Sigmoid colon (tissue), 7 donors: ENCODE measurements at places on chromosomes 2 and 18. TPM values are rescaled to one million over a fixed set of nuclear protein-coding genes. Genes with fewer than 3 reads are reported as not detected.

DNA sequence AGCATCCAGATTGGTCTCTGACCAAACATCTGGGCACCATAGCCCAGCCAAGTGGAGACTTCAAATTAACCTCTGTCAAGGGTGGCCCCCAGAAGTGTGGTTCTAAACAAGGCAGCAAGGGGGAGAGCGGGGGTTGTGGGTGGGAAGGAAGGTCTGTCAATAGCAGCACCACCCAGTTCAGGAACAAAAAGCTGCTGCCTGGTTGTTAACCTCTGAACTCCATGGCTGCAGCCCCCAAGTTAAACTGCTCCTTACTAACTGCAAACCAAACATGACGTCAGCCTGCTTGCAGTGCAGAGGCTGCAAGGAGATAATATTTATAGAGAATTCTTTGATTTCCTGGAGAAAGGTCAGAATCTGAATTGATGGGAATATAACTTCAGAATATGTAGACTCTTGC, 76.5 kb downstream of the ARL4C start:
- no peak for DNase-seq

- no peak for DNase-seq
Observed at GRCh38 chr18:76850112-76850511, 27.8 kb downstream of the ZNF236 start.

DNA sequence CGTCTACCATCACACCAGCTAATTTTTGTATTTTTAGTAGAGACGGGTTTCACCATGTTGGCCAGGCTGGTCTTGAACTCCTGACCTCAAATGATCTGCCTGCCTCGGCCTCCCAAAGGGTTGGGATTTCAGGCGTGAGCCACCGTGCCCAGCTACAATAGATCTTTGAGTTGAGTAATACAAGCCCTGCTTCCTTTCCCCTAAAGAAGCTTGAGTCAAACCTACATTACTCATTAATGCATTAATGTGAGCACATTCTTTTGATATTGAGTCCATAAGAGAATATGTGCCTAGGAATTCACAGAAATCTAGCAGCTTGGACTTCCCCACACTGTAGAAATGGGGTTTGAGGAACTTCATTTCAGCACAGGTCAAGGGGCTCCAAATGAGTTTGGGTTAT, 39.6 kb downstream of the PSMG2 start:
- no peak for DNase-seq

DNA sequence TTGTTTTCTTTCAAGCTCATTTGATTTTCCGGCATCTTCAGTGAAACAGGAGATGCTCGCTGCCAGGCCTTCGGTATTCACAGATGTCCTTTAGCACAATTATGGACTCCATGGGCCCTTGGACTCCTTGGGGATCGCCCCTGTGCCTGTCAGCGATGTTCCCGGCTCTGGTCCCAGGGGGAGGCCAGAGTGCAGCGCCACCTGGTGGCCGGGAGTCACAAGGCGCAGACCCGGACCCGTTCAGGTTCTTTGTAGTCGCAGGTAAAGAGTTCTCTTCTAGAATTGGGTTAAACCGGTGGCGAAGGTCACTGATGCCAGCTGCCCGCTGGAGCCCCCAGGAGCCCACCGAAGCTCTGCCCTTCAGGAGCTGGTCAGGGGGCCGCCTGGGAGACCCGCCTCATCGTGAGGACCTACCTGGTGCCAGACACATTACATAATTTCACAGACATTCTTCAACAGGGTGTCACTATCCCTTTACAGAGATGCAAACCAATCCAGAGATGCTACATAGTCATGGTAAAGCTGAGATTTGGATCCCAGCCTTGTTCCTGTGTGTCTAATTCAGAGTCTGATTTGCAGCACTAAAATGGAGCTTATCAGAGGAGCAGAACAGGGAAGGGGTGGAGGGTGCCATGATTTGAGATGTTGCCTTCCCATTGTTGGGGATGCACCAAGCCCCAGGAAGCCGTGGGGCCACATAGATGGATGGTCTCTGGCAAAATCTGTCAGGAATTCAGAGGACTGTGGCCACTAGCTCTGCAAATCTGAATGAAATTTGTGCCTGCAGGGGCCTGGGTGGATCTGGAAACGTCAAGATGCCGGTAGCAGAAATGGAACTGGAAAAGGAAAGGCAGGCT, 6.0 kb upstream of the INPP5D start:
- peak; percentile 68 for DNase-seq

- DNase-seq, result no peak
Observed at GRCh38 chr2:142682528-142682927, 194.9 kb upstream of the KYNU start.

DNA sequence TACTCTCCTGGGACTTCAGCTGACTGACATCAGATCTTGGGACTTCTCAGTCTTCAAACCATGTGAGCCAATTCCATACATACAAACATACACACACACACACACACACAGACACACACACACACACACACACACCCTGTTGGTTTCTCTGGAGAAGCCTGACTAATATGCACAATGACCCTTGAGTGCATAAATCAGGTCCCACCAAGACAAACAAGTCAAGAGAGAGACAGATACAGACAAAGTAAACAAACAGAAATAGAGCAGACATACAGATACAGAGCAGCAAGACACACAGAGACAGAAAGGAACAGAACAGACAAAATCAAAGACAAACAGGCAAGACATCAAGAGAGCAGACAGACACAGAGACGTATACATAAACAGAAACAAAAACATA, 43.8 kb upstream of the DDX18 start:
- no peak for DNase-seq

DNA sequence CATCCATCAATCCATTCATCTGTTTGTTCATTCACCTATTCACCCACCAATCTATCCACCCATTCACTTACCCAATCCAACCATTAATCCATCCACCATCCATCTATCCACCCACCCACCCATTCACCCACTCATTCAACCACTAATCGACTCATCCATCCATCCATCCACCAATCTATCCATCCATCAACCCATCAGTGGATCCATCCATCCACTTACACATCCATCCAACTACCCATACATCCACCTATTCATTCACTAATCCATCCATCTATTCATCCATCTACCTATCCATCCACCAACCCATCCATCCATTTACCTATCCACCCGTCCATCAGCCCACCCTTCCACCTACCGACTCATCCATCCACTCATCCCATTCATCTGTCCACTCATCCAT, 11.3 kb downstream of the MYO7B start:
- DNase-seq, result no peak

- no peak for DNase-seq
Observed at GRCh38 chr2:34736482-34736881, 1137.4 kb upstream of the FAM98A start.

DNA sequence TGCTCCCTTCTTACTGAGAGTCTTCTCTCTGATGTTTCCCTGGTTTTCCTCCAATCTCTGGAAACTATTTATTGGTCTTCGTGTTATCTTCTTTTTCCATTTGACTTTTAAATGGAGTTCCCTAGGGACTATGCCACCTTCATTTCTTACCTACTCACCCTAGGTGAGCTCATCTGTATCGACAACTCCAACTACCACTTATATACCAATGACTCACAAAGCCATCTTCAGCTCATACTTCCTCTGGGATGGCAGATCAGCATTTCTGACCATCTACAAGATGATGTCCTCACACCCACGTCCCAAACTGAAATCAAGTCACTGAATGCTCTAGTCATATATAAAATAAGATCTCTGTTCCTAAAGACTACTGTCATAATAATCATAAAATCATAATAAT, 40.6 kb downstream of the CFAP210 start:
- no peak for DNase-seq

- peak; percentile 94 for DNase-seq
Observed at GRCh38 chr2:205706769-205707381, 24.6 kb downstream of the NRP2 start.

GRCh38 chr2:9205486-9205885, 1.1 kb upstream of the ASAP2 start:
- no peak for DNase-seq

DNA sequence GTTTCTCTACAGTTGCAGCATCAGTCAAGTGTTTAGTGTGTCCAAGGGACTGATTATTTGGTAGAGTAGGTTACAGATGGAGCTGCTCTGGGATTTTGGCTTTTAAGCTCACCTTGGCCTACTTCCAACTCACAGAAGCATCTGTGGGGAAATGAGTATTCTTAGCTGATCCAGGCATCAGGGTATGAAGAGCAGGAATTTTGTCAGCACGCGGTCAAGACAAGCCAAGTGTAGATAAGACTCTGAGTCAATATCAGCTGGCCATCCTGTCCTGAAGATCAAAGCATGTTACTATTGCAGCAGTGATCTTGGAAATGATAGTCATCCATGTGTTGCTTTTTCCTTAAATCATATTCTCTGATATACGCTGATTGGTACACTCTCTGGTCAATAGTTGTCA, 24.4 kb downstream of the SERPINB4 start:
- DNase-seq, result no peak

- no peak for DNase-seq
Observed at GRCh38 chr2:152022090-152022489, 76.8 kb downstream of the CACNB4 start.

DNA sequence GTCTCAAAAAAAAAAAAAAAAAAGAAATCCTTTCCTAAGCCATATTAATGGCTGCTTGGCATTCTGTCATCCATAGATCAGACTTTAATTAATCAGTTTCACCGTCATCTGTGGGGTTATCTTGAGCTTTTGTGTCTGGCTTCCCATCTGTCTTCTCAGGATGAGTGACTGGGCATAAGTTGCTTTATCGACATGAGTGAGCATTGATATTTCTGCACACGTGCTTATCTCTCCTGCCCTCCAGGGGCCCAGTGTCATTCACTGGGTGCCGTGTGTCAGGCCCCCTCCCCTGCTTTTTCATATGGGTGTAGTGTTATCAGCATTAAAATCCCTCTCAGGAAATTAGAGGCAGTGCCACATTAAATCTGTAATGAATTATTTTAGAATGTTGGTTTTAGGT, 65.6 kb downstream of the SH3BP4 start:
- no peak for DNase-seq

DNA sequence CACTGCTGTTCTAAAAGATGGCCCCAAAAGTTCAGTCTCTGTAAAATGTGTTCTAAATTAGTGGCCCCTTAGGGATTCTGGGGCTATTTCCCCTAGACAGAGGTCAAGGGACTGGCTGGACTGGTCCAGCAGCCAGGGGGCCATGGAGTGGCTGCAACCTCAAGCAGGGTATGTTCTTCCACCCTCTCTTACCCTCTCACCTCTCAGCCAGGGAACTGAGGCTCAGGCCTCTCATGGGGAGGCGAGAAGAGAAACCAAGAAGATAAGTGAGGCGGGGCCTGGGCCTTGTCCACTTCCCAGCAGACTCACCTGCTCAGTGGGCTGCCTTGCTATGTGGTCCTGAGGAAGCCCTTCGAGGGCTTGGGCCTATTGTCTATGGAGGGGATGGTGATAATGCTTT, 339.7 kb downstream of the MYCN start:
- no peak for DNase-seq

- DNase-seq, result no peak
Observed at GRCh38 chr2:28279371-28279770, 113.3 kb upstream of the FOSL2 start.

DNA sequence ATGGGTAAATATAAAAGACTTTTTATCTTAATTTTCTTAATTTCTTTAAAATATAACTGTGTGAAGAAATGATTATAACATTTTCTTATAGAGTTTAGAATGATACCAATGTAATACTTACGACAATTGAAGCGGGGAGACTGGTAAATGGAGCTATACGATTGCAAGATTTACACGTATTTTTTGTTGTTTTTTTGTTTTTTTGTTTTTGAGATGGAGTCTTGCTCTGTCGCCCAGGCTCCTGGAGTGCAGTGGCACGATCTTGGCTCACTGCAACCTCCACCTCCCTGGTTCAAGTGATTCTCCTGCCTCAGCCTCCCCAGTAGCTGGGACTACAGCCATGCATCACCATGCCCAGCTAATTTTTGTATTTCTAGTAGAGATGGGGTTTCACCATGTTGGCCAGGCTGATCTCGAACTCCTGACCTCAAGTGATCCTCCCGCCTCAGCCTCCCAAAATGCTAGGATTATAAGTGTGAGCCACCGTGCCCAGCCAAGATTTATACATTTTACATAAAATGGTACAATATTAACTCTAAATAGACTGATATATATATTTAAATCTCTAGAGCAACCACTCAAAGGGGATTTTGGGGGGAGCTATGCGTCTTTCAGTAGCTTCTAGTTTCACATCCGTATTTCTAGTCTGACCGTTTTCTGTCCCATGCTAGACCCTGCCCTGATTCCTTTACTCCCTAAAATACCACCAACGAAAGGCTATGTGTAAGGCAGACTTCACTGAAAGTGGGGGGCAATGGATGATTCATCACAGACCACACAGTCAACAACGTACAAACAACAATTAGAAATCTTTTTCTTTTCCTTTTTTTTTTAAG, 28.2 kb upstream of the ATG16L1 start:
- no peak for DNase-seq

DNA sequence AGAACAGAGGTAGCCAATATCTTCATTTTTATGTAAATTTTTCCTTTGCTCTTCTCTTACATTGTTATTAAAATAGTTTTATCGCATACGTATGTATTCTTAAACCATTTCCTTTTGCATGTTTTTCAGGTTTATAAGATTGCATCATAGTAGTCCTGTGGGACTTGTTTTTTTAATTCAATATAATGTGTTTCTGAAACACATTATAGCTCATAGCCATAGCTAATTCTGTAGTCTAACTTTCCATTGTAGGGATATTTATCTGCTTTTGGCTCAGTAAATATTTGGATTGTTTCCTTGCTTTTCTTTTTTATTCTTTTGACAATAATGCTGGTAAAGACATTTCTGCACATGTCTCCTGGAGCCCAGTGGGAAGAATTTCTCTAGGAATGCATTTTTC, 484.3 kb downstream of the PTPRM start:
- no peak for DNase-seq

DNA sequence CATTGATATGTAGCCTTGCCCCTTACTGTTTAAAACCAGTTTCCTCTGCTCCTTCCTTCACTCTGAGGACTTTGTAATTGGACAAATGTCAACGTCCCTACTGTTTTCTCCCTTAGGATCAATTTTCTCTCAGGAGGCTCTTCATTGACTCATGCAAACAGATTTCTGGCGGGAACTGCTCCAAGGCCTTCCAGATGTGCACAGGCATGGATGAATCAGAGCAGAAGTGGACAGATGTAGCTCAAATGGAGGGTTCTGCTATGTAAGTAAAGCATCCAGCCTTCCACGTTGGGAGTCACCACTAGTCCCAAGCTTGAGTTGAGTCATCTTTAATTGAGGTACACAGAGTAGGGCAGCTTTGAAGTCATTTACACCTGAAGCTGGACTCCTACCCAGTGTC, 34.1 kb upstream of the ZDBF2 start:
- DNase-seq, result no peak

- no peak for DNase-seq
Observed at GRCh38 chr2:173355866-173356508, 1.3 kb downstream of the CDCA7 start.

- DNase-seq, result no peak
Observed at GRCh38 chr18:23243178-23243577, 107.9 kb downstream of the CABLES1 start.

GRCh38 chr2:43274055-43274454, 47.6 kb upstream of the ZFP36L2 start:
- no peak for DNase-seq

GRCh38 chr2:172596776-172597175, 40.9 kb downstream of the PDK1 start:
- no peak for DNase-seq

Gene GNAL
- polyA plus RNA-seq, result 3.4 TPM

Gene HJURP
- 9.0 TPM for polyA plus RNA-seq

Gene MALL
- 183 TPM for polyA plus RNA-seq

Gene GALM
- polyA plus RNA-seq, result 41.4 TPM

Gene CD226
- 1.4 TPM for polyA plus RNA-seq

Gene CRACDL
- 7.8 TPM for polyA plus RNA-seq

Gene NAT8
- not detected for polyA plus RNA-seq

Gene SIX3
- not detected for polyA plus RNA-seq

Gene MPP4
- not detected for polyA plus RNA-seq

Gene WNT6
- polyA plus RNA-seq, result not detected

Gene CNTNAP5
- not detected for polyA plus RNA-seq

Gene PREB
- 50.1 TPM for polyA plus RNA-seq

Gene LHCGR
- polyA plus RNA-seq, result not detected
